ENCODE measurements at places on chromosomes 3 and 15. TPM values are rescaled to one million over a fixed set of nuclear protein-coding genes. Genes with fewer than 3 reads are reported as not detected.

- DNase-seq, result no peak
Measured at GRCh38 chr3:142962520-142963233, 797 bp downstream of the PAQR9 start.

GRCh38 chr3:10358309-10358980 is 37.5 kb upstream of the SEC13 start:
- no peak for DNase-seq

- DNase-seq, result no peak
Measured at GRCh38 chr3:27310688-27311087, 58.5 kb downstream of the NEK10 start.

- DNase-seq, result no peak
Measured at GRCh38 chr15:39124553-39125171, 456.2 kb upstream of the THBS1 start.

DNA sequence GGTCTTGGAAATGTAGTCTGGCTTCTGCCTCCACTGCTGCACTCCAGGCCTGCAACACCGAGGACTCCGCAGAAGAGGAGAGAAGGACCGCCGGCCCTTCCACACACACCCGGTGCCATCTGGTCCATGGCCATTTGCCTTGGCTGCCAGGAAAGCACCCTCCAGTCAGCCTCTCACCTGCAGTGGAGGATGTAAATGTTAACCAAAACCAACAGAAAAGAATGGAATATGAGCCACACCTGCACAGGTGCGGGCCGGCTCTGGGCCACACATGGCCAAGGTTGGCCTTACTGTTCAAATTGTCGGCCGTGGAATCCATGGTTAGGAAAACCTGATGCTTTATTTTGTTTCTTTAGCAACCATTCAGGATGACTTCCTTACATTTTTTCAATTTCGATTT is 178.3 kb upstream of the C2CD4B start:
- no peak for DNase-seq

PLSCR2 gene
- total RNA-seq, result not detected

DNA sequence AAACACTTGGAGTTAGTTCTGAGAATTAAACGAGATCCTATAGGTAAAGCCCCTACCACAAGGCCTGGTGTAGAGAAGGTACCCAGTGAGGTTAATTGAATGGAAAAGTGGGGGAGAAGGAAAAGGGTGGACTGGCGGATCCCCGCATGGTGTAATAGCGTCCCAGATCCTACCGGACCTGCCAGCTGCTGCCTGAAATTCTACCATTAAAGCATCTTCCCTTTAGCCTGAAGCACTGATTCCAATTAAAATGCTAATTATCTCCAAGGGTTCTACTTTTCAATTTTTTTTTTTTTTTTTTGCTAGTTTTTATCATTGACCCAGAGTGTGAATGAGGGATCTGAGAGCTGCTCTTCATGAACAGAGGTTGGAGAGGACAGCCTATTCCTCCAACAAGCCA is 237.9 kb downstream of the TLE3 start:
- DNase-seq, result no peak

DNA sequence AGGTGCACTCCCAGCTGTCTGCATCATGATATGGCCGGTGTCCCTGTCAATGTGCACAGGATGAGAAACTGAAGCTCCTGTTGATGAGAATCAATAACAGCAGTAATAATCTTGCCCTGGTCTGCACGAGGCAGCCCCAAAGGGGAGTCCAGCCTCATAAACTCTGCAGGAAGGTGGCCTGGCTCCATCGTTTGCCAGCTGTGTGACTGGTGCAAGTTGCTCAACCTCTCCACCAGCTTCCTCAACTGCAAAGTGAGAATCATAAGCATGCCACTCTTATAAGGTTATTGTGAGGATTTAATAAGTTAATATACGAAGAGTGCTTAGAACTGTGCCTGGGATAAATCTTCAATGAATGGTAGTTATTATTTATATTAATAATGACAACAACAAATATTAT is 203.4 kb upstream of the HES1 start:
- no peak for DNase-seq
